ENCODE measurements at places on chromosomes 12 and 14.

- DNase-seq, result no peak
Measured at GRCh38 chr12:85393606-85394005, 113.6 kb downstream of the ALX1 start.

DNA sequence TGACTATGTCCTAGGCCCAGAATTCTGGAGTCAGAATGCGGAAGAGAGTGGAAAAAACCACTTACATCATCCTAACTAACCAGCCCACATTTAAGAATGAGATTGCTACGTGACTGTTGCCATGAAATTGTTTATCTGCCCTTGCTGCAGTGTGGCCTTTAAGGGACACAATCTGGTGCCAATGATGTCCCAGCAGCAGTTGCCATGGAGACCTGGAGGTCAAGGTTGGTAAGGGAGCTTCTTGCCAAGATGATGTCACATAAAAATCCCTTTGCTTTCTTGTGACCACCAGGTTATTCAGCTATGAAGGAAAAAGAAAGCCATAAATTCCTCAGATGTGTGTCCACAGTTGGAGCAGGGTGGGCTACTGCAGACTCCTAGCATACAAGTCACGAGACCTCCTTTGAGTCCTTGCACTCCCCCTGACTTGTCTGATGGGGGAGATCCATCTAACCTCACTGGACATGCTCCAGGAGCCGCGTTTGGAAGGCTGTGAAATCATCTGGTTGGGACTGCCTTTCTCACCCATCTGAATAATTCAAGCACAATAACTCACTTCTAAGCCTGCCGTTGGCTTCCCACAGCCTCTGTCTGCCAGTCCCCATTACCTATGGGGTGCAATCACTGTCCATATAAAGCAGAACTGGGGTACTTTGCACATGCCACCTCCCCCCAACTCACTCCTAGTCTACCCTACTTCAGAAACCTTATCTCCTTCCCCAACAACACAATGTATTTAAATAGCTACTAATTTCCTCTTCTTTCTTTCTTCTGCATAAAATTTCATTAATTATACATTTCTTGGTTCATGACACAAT lies 165.6 kb downstream of the ZFP36L1 start:
- no peak for DNase-seq

DNA sequence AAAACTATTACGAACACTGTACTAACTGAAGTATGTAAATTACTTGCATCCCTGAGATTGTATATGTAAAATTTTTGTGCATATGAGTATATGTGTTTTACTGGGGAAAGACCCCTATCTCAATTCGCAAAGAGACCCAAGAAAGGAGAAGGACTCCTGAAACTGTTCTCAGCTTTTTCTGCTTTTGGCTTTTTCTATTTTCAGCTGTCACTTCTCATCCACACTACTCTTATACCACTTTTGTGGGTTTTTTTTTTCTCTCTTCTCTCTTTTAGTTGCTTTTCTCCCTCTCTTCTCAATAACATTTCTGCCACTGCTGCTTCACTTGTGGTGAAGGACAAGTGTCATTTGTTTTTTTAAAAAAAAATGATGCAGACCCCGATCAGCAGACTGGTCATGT lies 39.8 kb downstream of the NIN start:
- DNase-seq, result no peak

GRCh38 chr12:39227218-39227617 lies 215.7 kb downstream of the KIF21A start:
- DNase-seq, result no peak

GRCh38 chr12:119828300-119828699 lies 48.8 kb downstream of the CIT start:
- no peak for DNase-seq

GRCh38 chr14:68177728-68178127 lies 358.1 kb downstream of the RAD51B start:
- no peak for DNase-seq

- no peak for DNase-seq
Measured at GRCh38 chr12:110282300-110282860, 1.3 kb downstream of the ATP2A2 start.

DNA sequence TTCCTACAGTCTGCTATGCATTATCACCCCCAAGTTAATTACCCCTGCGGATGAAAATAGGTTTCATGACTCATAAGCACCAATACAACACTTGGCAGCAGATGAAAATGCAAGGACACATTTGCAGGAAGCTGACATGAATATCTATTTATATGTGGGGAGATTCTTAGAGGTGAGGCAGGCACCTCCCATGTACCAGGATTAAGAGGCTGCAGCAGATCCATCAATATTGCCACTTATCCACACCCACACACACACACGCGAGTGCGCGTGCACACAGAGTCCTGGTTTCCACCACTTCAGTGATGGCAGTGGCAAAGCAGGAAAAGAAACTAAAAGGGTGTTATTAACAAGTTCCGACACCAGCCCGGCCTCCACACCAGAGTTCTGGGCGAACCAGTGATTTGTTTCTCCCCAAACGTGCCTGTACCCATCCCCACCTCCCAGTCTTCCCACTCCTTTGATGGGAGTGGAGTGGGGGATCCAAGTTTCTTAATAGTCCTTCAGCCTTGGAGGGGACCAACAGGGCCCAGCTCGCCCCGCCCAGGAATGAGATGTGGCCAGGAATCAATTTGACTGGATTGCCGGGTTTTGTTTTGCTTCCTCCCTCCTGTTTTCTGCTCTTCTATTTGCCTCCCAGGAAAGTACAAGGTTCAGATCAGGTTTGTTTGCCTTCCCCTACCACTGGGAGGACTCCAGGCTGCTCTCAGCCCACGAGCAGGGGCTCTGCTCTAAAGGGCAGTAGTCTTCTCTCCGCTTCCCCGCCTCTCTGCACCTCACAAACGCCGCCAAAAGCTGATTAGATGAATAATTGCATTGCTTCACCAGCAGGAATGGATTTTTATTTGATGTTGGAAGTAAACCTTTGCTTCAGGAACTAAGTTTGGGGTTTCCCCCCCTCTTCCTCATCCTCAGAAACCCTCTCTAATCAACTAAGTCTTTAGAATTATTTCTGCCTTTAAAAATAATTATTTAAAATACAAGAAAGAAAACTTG lies 5.2 kb downstream of the IRF2BPL start:
- peak; percentile 70 for DNase-seq

- DNase-seq, result no peak
Measured at GRCh38 chr12:122362755-122363154, 59.7 kb downstream of the CLIP1 start.

GRCh38 chr14:31543969-31544799 lies 17.0 kb upstream of the NUBPL start:
- no peak for DNase-seq

GRCh38 chr12:49865109-49865781 lies 22.3 kb upstream of the BCDIN3D start:
- DNase-seq, result no peak

All from stimulated activated CD8-positive, alpha-beta memory T cell treated with anti-CD3 and anti-CD28 coated beads, Interleukin-4, amount 100 ng/mL, for 48 hours (primary cell).